ENCODE measurements at places on chromosomes 3 and 15. TPM values are rescaled to one million over a fixed set of nuclear protein-coding genes. Genes with fewer than 3 reads are reported as not detected.

GRCh38 chr15:85707519-85708338, 87.0 kb downstream of the KLHL25 start:
- peak overlapping the region; percentile 96 for H3K27ac ChIP-seq
- H3K4me1 ChIP-seq, result peaks cover 67% of the 10 kb centered on the region
- peaks cover 5% of the 10 kb centered on the region for H3K36me3 ChIP-seq
- no peaks in the 10 kb centered on the region for H3K27me3 ChIP-seq
- H3K4me3 ChIP-seq, result no peak overlapping the region

- peak overlapping the region; percentile 96 for H3K27ac ChIP-seq
- no peaks in the 10 kb centered on the region for H3K27me3 ChIP-seq
- peaks cover 13% of the 10 kb centered on the region for H3K4me1 ChIP-seq
- peak overlapping the region; percentile 62 for H3K4me3 ChIP-seq
Measured at GRCh38 chr3:150407808-150408220, 284 bp upstream of the TSC22D2 start.

- H3K27me3 ChIP-seq, result no peaks in the 10 kb centered on the region
- H3K4me1 ChIP-seq, result peaks cover 3% of the 10 kb centered on the region
- DNase-seq, result no peak
- H3K27ac ChIP-seq, result peak overlapping the region; percentile 65
- H3K4me3 ChIP-seq, result no peak overlapping the region
Measured at GRCh38 chr3:35137612-35138011, 501.7 kb upstream of the ARPP21 start.

- H3K36me3 ChIP-seq, result no peaks in the 10 kb centered on the region
- H3K27me3 ChIP-seq, result no peaks in the 10 kb centered on the region
- no peak overlapping the region for H3K4me3 ChIP-seq
- DNase-seq, result peak; percentile 64
- no peak overlapping the region for H3K27ac ChIP-seq
Measured at GRCh38 chr3:150286390-150287147, 121.5 kb upstream of the TSC22D2 start.

DNA sequence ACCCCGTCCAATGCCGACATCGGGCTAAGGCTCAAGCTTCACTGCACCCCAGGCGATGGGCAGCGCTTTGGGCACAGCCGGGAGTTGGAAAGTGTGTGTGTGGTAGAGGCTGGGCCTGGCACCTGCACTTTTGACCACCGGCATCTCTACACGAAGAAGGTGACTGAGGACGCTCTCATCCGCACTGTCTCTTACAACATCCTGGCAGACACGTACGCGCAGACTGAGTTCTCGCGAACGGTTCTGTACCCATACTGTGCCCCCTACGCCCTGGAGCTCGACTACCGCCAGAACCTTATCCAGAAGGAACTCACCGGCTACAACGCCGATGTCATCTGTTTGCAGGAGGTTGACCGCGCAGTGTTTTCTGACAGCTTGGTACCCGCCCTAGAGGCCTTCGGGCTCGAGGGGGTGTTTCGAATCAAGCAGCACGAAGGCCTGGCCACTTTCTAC, 1.0 kb downstream of the PDE12 start:
- peaks cover 5% of the 10 kb centered on the region for H3K4me1 ChIP-seq
- H3K4me3 ChIP-seq, result peak overlapping the region; percentile 59
- DNase-seq, result peak; percentile 48
- H3K27ac ChIP-seq, result no peak overlapping the region
- peaks cover 11% of the 10 kb centered on the region for H3K27me3 ChIP-seq
- peaks cover 3% of the 10 kb centered on the region for H3K36me3 ChIP-seq

- no peak overlapping the region for H3K27ac ChIP-seq
- no peaks in the 10 kb centered on the region for H3K27me3 ChIP-seq
- DNase-seq, result no peak
- no peaks in the 10 kb centered on the region for H3K4me1 ChIP-seq
Measured at GRCh38 chr3:54736459-54736858, 191.4 kb downstream of the LRTM1 start.

DNA sequence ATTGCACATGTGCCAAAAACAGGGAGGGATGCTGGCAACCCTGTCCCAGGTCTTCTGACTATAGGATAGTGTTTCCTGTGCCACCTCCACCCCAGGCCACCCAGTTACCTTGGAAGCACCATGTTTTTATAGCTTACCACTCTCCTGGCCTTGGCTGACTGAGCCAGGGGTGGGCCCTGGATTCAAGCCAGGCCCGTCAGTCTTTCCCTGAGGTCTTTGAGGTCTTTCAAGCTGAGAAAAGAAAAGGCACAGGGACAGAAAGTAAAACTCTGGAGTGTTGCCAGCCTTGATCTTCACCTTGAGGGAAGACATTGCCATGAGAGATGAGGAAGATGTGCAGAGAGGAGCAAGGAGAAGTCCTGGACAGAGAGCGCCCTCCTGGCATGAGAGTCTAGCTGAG, 46.3 kb downstream of the SYNM start:
- H3K27ac ChIP-seq, result no peak overlapping the region
- H3K27me3 ChIP-seq, result no peaks in the 10 kb centered on the region
- no peaks in the 10 kb centered on the region for H3K36me3 ChIP-seq
- no peak overlapping the region for H3K4me3 ChIP-seq
- DNase-seq, result no peak

The CHL1 gene
- polyA plus RNA-seq, result not detected

GRCh38 chr3:152364237-152364636, 95.5 kb downstream of the MBNL1 start:
- no peak for DNase-seq
- no peak overlapping the region for H3K27ac ChIP-seq
- peaks cover 6% of the 10 kb centered on the region for H3K4me1 ChIP-seq
- H3K36me3 ChIP-seq, result no peaks in the 10 kb centered on the region
- H3K4me3 ChIP-seq, result no peak overlapping the region

DNA sequence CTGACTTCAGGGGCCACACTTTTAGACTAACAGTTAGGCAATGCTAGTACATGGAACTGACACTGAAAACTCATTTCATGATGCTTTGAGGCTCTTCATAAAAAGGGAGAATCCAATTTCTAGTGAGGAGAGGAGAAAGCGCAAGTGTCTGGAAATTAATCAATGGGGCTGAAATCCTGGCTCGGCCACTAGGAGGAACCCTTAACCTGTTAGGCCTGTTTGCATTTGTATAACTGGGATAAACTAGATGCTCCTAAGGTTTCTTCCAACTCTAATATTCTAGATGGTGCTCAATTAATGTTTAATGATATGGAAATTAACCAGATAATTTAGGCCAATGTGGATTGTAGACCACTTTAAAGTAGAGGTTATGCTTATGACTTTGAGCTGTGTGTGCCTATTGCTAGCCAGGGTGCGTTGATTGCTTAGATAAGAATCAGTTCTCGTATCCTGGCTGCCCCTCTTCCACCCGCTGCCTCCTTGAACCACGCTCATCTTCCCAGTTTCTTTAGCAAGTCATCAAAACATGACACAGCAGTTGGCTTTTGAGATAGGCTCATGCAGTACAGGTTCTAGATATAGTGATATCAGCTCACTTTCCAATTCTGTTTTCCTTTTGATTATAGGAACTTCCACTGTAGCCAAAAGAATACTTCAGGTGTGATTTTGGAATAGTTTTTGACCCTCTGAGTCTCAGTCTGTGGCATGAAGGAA, 16.8 kb upstream of the CRBN start:
- peaks cover 30% of the 10 kb centered on the region for H3K27me3 ChIP-seq
- H3K4me3 ChIP-seq, result no peak overlapping the region
- no peak overlapping the region for H3K27ac ChIP-seq
- no peaks in the 10 kb centered on the region for H3K36me3 ChIP-seq
- DNase-seq, result peak; percentile 12
- H3K4me1 ChIP-seq, result no peaks in the 10 kb centered on the region

DNA sequence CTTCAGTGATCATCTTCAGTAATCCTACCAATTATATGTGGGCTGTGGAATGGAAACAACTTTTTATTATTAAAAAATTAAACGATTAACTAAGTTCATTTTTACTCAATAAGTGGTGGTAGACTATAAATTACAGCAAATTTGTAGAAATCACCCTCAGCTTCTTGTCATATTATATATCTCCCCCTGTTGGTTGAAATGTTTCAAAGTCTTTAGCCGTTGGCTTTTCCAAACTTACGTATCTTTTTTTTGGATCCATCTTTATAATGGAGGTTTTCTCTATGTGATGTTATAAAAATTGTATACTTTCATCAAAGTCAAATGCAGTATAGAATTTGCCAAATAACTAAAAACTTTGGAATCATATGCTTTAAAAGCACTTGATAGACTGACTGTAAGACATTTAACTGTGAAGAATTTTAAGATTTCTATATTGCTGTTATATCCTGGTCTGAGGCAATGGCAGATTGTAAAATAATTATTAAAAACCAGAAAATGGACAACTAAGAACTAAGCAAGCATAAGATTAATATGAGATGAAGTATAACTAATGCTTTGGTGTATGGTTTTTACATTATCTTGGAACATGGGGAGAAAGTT, 44.7 kb downstream of the ATP11B start:
- peaks cover 23% of the 10 kb centered on the region for H3K36me3 ChIP-seq
- peak; percentile 31 for DNase-seq
- H3K4me3 ChIP-seq, result no peak overlapping the region
- no peak overlapping the region for H3K27ac ChIP-seq

DNA sequence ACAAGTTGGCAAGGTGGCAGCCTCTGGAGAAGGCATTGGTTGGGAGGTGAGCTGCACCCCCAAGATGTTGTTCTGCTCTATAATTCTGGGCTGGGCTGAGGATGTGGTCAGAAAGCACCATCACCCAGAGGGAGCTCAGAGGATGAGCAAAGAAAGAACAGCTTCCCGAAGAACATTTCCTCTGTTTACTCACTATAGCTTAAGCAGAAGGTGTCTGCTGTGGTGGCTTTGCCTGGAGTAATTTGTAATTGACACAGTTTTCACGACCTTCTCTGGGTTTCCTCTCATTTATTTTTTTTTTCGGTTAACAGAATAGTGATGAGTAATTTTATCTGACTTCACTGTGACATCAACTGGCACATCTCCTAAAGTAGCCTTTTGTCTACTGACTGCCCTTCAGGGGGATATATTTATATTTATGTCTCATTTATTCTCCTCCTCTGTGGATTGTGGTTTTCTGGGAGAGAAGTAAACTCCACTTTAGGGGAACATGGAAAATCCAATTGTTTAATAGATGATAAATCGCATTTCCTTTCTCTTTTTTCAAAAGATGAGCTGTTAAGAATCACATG, 49.5 kb upstream of the ABHD17C start:
- no peak overlapping the region for H3K4me3 ChIP-seq
- no peak overlapping the region for H3K27ac ChIP-seq
- no peaks in the 10 kb centered on the region for H3K4me1 ChIP-seq
- H3K36me3 ChIP-seq, result no peaks in the 10 kb centered on the region
- DNase-seq, result no peak

DNA sequence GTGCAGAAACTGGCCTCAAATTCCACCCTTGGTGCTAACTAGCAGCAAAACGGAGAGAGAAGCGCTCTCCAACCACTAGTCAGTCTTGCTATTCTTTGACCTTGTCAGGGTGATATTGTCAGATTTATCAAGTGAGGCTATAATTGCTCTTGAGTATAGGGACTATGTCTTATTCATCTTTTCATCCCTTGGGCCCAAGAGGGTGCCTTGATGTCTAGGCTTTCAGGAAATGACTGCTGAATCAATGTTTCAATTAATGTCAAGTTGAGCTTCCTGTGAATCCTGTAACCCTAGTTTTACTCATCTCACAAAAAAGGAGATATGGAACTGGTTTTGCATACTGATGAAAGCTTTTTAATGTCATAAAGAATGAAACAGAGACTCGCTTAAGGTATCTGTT, 701.3 kb downstream of the EDEM1 start:
- H3K27me3 ChIP-seq, result no peaks in the 10 kb centered on the region
- H3K4me1 ChIP-seq, result no peaks in the 10 kb centered on the region
- no peak overlapping the region for H3K27ac ChIP-seq
- no peaks in the 10 kb centered on the region for H3K36me3 ChIP-seq
- no peak for DNase-seq

- no peaks in the 10 kb centered on the region for H3K4me1 ChIP-seq
- no peak overlapping the region for H3K4me3 ChIP-seq
- H3K27me3 ChIP-seq, result no peaks in the 10 kb centered on the region
- DNase-seq, result peak; percentile 36
- H3K36me3 ChIP-seq, result no peaks in the 10 kb centered on the region
Measured at GRCh38 chr3:186746008-186746407, 28.8 kb downstream of the KNG1 start.

The GPR171 gene
- polyA plus RNA-seq, result not detected

DNA sequence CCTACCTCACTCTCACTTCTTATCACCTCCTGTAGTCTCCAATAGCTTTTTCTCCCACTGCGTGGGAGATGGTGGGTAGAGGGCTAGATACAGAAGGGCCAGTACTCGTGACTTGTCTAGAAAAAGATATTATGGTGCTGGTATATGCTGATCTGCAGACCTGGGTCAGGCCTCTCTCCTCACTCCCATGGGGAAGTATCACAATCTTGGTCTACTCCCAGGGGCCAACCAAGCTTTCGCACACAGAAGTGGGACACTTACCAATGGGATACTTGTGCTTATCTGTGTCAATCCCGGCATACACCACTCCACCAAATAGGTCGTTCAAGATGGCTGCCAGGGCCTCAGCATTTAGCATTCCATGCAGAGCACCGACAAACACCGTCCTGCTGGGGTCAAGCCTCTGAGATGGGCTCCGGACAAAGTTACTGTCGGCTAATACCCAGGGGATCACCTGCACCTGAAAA, 9.0 kb upstream of the RPS17 start:
- no peak overlapping the region for H3K27ac ChIP-seq
- H3K4me3 ChIP-seq, result no peak overlapping the region
- no peaks in the 10 kb centered on the region for H3K4me1 ChIP-seq

The ELL3 gene
- polyA plus RNA-seq, result 4.6 TPM

DNA sequence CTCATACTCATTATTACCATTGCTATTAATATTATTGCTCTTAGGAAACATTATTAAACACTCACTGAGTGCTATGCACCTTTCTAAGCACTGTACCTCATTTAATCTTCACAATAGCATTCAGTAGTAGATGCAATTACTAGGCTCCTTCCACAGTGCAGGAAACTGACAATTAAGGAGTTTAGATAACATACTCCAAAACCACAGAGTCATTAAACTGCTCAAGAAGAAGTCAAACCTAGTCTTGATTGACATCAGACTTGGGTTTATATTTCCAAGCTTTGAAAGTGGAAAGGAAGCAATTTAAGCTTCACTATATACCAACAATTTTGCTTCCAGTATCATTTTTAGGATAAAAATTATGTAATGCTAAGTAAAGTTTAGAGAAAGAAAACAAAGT, 490.1 kb upstream of the ARRDC4 start:
- H3K4me3 ChIP-seq, result no peak overlapping the region
- no peak for DNase-seq
- no peaks in the 10 kb centered on the region for H3K4me1 ChIP-seq
- H3K27me3 ChIP-seq, result no peaks in the 10 kb centered on the region
- H3K27ac ChIP-seq, result no peak overlapping the region

GRCh38 chr3:118805007-118805406, 229.6 kb downstream of the IGSF11 start:
- H3K27ac ChIP-seq, result no peak overlapping the region
- H3K4me3 ChIP-seq, result no peak overlapping the region
- no peaks in the 10 kb centered on the region for H3K36me3 ChIP-seq
- H3K27me3 ChIP-seq, result no peaks in the 10 kb centered on the region
- no peaks in the 10 kb centered on the region for H3K4me1 ChIP-seq
- DNase-seq, result no peak

- DNase-seq, result no peak
- H3K36me3 ChIP-seq, result no peaks in the 10 kb centered on the region
- H3K27ac ChIP-seq, result no peak overlapping the region
Measured at GRCh38 chr15:60000113-60000823, 3.8 kb upstream of the FOXB1 start.

The EFL1 gene
- polyA plus RNA-seq, result 64.9 TPM

Data from cardiac muscle cell (in vitro differentiated cells and primary cell).